ENCODE measurements at places on chromosomes 2 and 18.

DNA sequence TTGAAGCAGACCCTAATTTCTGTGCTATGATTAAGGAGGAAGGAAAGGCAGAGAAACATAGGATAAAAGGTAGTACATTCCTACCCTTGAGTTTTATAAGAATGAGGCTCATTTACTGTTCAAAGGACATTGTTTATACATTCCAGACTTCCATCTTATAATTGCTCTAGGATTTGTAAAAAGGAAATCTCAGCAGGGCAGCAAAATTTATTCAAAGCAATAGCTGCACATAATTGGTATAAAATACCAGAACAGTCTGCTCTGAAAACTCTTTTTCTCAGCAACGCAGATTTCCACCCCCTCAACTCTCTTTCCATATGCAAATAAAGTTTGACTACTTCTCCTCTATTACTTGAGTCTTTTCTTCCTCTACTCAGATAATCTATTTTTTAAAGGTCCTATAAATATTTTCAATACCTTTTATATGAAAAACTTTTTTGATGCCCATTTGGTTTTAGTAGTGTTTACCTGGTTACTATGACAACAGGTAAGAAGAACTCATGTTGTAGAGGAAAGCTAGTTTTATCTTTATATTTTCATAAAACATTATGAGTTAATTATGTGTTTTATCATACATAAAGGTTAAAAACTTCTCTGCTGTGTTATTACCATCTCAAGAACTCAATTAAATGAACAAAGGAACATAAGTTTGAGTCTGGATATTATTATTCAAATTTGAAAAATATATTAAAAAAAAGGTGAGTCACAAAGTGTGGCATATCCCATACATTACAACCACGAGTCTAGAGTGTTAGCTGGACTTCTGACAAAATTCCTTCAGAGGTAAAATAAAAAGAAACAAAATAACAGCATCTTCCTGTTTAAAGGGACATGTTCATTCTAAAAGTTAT, 19.9 kb downstream of the RBMS1 start:
- DNase-seq, result no peak

DNA sequence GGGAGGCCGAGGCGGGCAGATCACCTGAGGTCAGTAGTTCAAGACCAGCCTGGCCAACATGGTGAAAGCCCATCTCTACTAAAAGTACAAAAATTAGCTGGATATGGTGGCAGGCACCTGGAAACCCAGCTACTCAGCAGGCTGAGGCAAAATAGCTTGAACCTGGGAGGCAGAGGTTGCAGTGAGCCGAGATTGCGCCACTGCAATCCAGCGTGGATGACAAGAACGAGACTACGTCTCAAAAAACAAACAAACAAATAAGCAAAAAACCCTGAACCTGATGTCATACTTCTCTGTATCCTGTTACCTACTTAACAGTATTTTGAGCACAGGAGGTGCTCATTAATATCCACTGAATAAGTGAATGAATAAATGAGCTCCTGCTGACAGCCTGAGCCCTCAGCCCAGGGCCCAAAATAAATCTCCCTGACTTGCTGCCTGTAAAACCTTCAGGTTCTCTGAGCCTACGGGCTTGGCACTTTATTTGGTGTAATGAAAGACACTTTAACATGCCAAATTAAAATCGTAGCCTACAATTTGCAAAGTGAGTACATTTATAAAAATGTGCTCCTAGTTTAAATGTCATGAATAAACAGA, 215.1 kb downstream of the ZNF385B start:
- no peak for DNase-seq

DNA sequence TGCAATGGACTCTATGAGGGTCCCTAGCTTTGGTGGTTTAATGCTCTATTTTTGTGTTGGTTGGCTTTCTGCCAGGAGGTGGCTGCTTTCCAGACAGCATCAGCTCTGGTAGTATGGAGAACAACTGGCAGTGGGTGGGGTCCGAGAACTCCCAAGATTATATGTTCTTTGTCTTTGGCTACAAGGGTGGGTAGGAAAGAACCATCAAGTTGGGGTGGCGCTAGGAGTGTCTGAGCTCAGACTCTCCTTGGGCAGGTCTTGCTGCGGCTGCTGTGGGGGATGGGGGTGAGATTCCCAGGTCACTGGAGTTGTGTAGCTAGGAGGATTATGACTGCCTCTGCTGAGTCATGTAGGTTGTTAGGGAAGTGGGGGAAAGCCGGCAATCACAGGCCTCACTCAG, 976.1 kb upstream of the GYPC start:
- DNase-seq, result no peak

DNA sequence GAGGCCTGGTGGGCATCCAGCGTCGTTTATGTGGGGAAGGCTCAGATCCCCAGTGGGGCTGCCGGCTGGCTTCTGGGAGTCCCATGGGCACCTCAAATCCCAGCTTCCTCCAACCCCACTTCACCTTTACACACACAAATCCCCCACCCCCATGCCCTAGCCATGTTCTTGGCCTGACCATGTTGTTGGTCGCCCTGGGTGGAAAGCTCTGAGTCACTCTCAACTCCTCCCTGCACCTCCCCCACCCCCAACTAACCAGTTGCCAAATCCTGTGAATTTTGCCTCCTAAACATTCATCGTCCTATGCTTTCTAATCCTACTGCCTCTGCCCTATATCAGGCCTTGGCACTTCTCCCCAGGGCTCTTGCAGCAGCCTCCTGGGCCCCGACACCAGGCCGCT, 6.4 kb downstream of the TNS1 start:
- peak; percentile 71 for DNase-seq

DNA sequence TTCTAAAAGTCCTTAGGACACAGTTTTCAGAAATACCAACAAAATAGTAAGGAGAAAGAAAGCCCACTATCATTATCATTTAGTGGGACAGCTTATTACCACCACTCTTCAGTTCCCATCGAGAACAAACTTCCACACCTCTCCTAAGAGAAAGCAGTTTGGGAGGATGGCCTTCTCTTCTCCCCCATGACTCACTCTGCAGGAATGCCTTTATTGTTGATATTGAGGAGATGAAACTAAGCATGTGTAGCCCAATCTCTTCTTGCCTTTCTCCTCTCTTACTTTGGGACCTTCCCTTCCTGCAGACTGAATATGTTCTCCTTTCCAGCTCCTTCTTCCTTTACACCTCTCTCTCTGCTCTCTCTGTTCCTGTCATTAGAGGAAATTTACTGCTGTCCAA, 30.0 kb upstream of the ERMN start:
- peak; percentile 37 for DNase-seq

GRCh38 chr2:127566139-127566417, 30.6 kb downstream of the MYO7B start:
- no peak for DNase-seq

GRCh38 chr18:79587779-79588635, 91.6 kb upstream of the CTDP1 start:
- no peak for DNase-seq

GRCh38 chr2:178531168-178531567, 50.9 kb downstream of the PLEKHA3 start:
- no peak for DNase-seq

Data from bronchial epithelial cell (primary cell).